NCI-H526 (cell line): ENCODE measurements at places on chromosomes 2 and 18.

DNA sequence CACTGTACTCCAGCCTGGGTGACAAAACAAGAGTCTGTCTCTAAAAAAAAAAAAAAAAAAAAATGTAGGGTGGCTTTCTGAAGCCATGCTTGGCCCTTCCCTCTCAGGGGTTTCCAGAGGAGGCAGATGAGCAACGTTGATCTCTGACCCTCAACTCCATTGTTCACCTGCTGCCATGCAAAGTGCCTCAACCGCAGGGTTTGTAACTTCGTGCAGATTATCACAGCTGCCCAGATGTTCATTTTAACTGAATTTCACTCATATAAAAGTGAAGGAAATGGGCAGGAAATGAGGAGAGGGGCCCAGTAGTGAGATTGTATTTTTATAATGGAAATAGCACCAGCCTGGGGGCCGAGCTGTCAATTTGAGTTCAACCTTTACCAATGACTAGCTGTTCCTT is 14.9 kb upstream of the B3GNT2 start:
- DNase-seq: peak; percentile 68

DNA sequence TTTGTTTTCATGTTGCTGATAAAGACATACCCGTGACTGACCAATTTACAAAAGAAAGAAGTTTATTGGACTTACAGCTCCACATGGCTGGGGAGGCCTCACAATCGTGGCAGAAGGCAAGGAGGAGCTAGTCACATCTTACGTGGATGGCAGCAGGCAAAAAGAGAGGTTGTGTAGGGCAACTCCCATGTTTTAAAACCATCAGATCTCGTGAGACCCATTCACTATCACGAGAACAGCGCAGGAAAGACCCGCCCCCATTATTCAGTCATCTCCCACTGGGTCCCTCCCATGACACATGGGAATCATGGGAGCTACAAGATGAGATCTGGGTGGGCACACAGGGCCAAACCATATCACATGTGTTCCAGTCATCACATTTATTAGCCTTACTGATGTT is 16.8 kb downstream of the AQP12A start:
- no peak for DNase-seq

DNA sequence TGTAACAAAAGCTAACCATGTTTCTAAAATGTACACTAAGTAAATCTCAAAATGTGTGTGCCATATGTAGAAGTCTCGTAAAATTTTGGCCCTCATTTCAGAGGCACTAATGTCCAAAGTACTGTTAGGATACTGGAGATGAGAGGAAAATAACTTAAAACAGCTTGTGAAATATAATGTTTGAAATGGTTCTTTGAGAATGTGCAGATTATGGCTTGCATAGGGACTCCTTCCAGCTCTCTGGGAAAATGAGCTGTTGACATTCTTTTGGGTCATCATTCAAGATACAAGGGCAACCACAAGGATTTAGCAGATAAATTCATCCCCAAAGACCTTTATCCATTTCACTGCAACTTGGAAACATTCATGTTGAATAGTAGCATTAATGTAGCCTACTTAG is 38.1 kb upstream of the OTX1 start:
- DNase-seq: no peak

DNA sequence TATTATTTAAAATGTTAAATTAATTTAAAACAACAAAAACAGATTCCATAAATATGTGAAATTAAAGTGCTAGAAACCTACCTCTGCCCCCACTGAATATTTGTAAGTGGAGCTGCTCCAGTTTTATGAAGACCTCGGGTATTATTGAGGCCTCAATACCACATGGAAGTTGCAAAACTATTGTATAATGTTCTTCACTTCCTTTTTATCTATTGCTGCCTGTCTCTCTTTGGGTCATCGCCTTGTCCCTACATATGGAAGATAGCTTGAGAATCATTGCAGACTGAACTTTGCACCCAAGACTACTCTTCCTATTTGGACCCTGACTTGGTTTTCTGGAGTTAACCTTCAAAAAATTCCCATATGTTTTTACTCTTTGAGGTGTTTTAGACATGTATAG is 212.1 kb upstream of the NETO1 start:
- no peak for DNase-seq

DNA sequence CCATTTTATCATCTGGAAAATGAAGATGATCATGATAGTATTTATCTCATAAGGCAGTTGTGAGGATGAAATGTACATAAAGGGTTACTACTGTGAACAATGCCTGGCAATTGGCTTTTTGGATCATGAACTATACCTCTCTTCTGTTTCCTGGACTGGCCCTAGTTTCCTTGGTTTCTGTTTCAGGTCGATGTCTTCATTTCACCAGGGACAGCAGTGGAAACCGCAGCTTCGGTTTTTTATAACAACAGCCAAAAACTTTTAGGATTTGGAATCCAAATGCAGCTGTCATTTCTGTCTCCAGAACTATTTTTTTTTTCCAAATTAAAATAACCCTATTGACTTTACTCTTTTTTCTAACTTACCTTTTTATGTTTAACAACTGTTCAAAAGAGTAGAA is 425.1 kb downstream of the RND3 start:
- DNase-seq: no peak

DNA sequence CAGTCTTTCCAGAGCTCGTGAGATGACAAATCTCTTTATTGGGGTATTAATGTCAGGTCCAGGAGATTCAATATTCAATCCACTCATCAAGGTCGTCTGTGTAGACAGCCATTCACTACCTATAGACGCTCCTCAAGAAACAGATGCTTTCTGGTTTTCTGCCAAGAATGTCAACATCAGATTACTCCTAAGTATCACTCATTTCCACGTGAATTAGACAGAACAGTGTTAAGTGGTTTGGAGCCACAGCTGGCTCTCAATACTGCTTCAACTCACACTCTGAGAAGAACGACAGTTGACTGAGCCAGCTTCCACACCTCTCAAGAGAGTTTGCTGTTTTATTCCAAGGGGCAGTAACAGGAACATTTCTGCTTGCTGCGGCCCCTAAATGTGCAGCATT is 113.5 kb upstream of the NEDD4L start:
- no peak for DNase-seq

- DNase-seq: no peak
Measured at GRCh38 chr2:25491003-25491696, 149.4 kb upstream of the DNMT3A start.

GRCh38 chr2:46362667-46363012 is 65.4 kb downstream of the EPAS1 start:
- no peak for DNase-seq

- no peak for DNase-seq
Measured at GRCh38 chr18:9468998-9469397, 6.3 kb upstream of the RALBP1 start.

- DNase-seq: peak; percentile 82
Measured at GRCh38 chr2:134118279-134119116, 135.4 kb upstream of the MGAT5 start.

DNA sequence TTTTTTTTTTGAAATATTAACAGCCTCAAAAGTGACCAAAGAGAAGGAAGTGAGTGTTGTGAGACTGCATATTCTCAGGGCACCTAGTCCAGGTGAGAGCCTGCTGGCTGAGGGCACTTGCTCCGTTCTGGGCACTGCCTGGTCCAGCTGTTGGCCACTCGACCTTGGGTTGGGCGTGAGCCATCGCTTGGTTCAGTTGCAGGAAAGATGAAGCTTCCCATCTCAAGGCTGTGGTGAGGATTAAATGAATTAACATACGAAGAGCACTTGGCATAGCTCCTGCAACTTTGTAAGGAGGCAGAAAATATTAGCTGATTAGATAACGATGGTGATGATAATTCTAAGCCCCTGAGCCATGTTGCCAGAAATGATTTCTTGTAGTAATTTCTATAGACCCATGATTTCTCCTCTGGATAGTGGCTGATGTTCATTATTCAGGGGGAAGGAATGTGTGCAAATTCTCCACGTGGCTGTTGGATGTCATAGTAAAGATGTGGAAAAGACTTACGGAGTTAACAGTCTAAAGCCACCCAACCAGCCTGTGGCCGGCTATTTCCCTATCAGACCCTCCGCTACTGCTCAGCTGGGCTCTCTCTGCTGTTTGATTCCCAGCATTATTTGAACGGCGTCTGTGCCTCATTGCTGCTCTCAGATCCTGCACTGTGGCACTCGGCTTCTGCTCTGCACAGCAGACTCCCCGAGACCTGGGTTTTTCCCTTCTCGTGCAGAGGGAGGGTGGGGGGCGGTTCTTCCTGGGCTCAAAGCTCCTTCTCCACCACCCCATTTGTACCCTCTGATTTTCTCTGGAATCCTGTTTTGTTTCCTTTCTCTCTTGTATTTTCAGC is 221.1 kb downstream of the GALR1 start:
- no peak for DNase-seq

- no peak for DNase-seq
Measured at GRCh38 chr2:42376758-42377157, 15.7 kb upstream of the COX7A2L start.

DNA sequence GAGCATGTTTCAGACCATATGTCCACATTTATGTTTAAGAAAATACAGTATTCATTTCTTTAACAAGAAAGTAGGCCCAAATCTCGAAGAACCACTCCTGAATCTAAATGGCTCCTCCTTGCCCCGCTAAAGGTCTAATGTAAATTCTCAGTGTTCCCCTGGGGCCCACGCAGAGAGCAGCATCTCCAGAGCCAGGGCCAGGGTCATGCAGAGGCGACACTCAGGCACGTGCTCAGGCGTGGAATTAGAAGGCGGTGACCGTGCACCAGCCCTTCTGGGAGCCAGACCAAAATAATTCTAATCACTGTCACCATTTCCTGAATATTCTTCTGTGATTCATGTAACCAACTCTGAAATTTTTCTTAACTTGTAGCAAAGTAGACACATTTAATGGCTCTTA is 68.3 kb upstream of the MYT1L start:
- DNase-seq: no peak

GRCh38 chr18:51506811-51507210 is 309.3 kb upstream of the MEX3C start:
- DNase-seq: no peak

GRCh38 chr2:70956141-70956540 is 20.4 kb downstream of the ATP6V1B1 start:
- no peak for DNase-seq

- no peak for DNase-seq
Measured at GRCh38 chr18:32582455-32582854, 111.8 kb upstream of the GAREM1 start.

DNA sequence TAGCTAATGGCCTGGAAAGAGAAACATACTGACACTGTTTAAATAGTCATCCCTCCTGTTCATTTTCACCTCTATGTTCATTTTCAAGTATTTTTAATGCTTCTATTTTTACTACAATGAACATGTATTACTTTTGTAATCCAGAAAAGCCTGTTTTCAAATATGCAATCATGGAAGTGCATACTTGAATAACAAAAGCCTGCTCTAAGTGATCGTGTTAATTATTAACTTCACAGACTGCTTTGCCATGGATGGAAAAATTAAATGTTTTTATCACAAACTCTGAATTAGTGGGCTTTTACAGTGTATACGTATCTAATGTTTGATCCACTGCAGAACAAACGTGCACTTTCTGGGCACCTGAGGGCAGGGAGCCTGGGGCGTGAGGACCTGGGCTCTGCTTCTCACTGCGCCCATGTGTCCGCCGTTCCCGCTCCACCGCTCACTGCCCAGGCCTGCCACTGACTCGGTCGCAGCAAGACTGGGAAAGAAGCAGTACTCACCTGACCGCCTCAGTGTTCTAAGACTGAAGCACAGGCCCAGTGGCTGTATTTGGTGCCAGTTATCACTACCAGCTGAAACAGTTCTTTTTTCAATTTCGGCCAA is 80.6 kb downstream of the UXS1 start:
- peak; percentile 17 for DNase-seq

GRCh38 chr2:141029428-141030078 is 1101.3 kb downstream of the LRP1B start:
- DNase-seq: no peak

DNA sequence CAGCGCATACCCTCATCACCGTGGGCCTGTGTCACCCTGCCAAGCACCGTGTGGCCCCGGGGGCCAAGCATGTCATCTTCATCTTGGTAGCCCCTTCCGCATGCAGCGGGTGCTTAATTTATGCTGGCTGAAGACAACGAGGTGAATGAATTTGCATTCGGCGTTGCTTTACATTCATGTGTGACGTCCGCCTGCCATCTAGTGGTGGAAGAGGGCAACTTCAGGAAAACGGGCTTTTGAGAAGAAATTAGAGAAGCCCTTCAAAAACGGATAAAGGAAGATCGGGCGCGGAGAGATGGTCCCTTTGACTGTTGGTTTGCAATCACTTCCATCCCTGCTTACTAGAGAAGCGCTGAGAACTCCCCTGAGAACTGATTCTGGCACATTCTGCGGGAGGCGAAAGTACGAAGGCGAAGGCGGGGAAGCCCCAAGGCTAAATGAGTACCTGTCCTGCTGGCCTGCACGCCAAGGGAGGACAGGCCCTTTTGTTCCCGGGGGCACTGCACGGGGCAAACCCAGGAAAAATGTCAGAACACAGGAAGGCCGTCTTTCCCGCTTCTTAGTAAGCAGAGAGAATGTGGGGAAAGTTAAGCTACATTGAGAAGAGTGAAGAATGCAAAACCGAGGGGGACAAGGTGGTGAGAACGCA is 145.9 kb downstream of the ZNF516 start:
- peak; percentile 62 for DNase-seq

GRCh38 chr2:238456970-238457926 is 30.5 kb downstream of the ASB1 start:
- DNase-seq: no peak

- no peak for DNase-seq
Measured at GRCh38 chr18:70279470-70279869, 9.4 kb upstream of the SOCS6 start.

- no peak for DNase-seq
Measured at GRCh38 chr2:12824351-12824777, 107.6 kb downstream of the TRIB2 start.

DNA sequence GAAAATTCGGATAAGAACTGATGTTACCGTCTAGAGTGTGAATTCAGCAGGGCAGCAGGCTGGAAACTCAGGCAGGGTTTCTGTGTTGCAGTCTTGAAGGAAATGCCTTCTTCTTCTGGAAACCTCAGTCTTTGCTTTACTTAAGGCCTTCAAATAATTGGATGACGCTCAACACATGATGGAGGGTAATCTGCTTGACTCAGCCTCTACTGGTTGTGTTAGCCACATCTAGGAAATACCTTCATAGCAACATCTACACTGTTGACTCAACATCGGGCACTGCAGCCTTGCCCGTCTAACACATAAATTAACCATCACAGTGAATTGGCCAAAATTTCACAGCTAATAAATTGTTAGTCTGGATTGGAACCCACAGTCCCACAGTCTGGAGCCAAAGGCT is 37.2 kb downstream of the YPEL5 start:
- no peak for DNase-seq
